ENCODE measurements at places on chromosomes 5 and 9. TPM values are rescaled to one million over a fixed set of nuclear protein-coding genes. Genes with fewer than 3 reads are reported as not detected.

The TRPM3 gene
- total RNA-seq, result 3.1 TPM

The PRR7 gene
- total RNA-seq, result 10.9 TPM

The MAMDC4 gene
- total RNA-seq, result 3.3 TPM

The IL33 gene
- total RNA-seq, result 383 TPM

The IL3 gene
- total RNA-seq, result not detected

The PCDHGC4 gene
- total RNA-seq, result 0.77 TPM

The ENDOG gene
- total RNA-seq, result 14.9 TPM

The AP3S1 gene
- total RNA-seq, result 118 TPM

The F2RL1 gene
- total RNA-seq, result 24.3 TPM

The GABRA6 gene
- not detected for total RNA-seq

The LCN2 gene
- total RNA-seq, result not detected

The HTR1A gene
- total RNA-seq, result not detected

The LHX3 gene
- not detected for total RNA-seq

The LCP2 gene
- not detected for total RNA-seq

The FRMPD1 gene
- not detected for total RNA-seq

The ELOVL7 gene
- total RNA-seq, result under 0.01 TPM
